Stimulated activated CD8-positive, alpha-beta memory T cell treated with anti-CD3 and anti-CD28 coated beads, Interleukin-4, amount 100 ng/mL, for 1 hour (primary cell): ENCODE measurements at places on chromosomes 1 and 21.

GRCh38 chr1:85230305-85230977, 29.0 kb downstream of the C1orf52 start:
- no peak for DNase-seq

GRCh38 chr1:159266832-159267231, 35.3 kb upstream of the FCER1A start:
- no peak for DNase-seq

- DNase-seq = no peak
These were observed 119.1 kb upstream of the JUN start for GRCh38 chr1:58902830-58903513.

DNA sequence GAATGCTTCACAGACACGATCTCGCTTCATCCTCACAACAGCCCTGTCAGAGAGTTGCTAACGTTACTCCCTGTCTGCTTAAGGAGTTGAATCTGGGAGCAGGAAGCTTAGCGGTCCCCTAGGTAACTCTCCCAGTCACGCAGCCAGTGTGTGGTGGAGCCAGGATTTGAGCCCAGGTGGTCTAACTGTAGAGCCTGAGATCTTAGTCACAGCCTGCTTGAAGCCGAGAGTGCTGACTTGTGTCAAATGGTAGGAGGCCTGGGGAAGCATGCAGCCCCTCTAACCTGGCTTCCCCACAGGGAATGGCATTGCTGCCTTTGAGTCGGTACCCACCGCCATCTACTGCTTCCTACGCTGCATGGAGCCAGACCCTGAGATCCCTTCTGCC, 4.1 kb downstream of the ADPRS start:
- DNase-seq = no peak

GRCh38 chr1:165592945-165593823, 37.9 kb upstream of the MGST3 start:
- peak; percentile 57 for DNase-seq

DNA sequence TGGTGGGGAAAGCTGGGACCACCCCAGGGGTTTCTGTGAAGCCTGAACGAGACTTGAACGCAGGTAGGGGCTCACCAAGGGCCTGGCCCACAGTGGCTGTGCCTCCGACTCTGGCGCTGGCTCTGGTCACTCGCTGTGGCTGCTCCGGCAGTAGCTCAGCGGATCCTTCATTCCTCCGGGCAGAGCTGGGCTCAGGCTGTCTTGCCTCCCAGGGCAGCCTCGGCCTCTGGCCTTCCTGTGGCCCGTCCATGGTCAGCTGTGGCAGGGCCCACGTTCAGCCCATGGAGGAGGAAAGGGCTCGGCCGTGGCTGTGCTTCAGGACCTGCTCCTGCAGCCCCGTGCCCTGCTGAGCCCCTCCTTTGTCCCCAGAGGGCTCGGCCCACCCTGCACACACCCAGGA, 162.9 kb upstream of the C1orf174 start:
- DNase-seq = no peak

DNA sequence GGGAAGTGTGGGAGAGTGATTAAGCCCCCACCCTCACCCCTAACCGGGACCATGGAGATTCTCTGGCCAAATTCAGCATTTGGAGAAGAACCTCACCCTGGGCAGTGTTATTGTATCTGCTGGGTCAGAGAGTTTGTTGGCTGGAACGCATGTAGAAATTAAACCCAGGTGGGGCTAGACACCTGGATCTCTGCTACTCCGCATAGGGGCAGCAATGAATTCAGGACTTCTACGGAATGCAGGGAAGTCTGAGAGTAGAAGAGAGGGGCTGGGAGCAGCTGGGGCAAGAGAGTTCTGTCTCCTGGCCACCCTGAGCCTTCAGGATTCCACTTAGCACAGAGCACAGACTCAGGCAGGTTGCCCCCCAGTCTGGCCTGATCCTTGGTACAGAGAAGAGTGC, 3.6 kb upstream of the CRABP2 start:
- no peak for DNase-seq

DNA sequence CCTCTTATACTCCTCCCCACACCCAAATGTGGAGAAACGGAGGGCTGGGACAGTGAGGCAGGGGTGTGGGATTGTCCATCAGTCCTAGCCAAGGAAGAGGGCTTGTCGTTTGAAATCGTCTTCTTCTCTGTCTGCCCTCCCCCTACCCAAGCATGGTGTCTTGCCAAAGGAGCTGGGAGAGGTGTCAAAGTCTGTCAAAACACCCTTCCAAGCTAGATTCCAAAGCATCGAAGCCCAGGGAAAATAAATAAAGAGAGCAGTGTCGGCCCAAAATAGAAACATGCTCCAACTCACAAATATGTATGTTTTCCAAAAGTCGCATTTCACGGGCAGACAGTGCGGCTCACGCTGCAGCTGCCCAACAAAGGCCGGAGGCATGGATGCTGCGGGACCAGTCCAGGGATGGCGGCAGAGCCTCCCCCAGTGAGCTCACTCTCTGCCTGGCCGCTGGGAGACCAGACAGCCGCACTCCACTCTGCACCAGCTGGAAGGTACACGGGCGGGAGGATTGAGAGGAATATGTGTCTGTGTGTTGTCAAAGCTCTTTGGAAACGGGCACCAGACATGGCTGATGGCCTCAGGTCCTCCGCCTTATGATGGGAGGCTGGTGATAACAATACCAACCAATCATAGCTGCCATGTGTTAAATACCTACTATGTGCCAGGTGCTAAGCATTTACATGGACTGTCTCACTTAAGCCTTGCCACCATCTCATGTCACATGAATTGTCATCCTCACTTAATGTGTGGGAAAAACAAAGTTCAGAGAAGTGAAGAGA, 3.9 kb downstream of the DISP3 start:
- DNase-seq = no peak

DNA sequence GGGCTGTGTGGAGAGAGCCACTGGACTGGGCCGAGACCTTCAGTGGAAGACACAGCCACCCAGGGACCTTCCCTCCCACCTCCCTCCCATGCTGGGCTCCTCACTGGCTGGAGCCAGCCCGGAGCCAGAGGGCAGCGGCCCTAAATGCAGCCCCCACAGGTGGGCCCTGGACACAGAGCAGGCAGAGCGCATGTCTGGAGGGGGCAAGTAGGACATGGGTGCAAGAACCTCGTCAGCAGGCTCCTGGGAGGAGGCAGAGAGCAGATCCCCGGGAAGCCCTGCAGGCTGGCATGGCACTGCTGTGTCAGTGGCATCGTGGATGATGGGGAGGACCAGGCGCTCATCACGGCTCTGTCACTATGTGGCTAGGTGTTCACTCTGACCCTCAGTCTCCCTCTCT, 45.7 kb downstream of the DMRTB1 start:
- no peak for DNase-seq

- no peak for DNase-seq
These were observed 1.7 kb downstream of the CFAP74 start for GRCh38 chr1:2001773-2002411.

GRCh38 chr1:3372317-3372716, 82.1 kb upstream of the ARHGEF16 start:
- DNase-seq = no peak

- no peak for DNase-seq
These were observed 911 bp downstream of the GNB1 start for GRCh38 chr1:1889847-1890505.

- DNase-seq = no peak
These were observed 61.1 kb upstream of the IRF2BP2 start for GRCh38 chr1:234670967-234671626.

DNA sequence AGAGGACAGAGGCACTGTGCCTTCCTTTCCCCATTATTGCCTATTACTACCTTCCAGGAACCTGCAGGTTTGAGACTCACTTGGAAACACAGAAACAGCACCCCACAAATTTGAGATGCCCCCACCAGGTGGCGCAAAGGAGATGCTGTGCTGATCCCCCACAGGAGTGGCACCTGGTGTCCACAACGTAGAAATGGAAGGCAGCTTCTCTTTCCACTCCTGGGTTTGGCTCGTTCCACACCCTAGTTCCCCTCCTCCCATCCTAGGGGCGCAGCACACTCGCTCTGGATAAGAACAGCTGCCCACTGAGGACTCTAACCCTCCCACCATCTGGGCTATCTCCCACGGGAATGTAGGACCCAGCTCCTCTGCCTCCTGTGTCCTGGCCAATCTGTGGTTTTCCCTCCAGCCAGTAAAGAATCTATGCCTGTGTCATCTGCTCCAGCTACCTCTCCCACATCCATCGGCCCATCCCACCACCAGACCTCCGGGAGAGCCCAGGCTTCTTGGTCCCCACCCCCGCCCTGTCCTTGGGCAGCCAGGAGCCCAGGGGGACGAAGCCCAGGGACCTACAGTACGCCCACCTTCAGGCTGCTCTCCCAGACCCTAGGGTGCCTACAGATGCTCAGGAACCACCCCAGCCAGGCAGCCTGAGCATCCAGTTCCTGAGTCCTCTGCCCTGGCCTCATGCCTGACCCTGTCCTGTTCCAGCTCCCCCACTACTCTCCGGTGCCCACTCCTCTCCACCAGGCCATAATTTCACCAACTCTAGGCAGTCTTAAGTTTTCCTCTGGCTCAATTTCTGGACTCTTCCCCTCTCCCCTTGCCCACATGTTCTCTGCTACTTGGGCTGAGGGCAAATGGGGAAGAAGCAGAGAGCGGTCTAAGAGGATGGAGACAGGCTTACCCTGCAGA, 549 bp downstream of the THBS3 start:
- DNase-seq = peak; percentile 91

DNA sequence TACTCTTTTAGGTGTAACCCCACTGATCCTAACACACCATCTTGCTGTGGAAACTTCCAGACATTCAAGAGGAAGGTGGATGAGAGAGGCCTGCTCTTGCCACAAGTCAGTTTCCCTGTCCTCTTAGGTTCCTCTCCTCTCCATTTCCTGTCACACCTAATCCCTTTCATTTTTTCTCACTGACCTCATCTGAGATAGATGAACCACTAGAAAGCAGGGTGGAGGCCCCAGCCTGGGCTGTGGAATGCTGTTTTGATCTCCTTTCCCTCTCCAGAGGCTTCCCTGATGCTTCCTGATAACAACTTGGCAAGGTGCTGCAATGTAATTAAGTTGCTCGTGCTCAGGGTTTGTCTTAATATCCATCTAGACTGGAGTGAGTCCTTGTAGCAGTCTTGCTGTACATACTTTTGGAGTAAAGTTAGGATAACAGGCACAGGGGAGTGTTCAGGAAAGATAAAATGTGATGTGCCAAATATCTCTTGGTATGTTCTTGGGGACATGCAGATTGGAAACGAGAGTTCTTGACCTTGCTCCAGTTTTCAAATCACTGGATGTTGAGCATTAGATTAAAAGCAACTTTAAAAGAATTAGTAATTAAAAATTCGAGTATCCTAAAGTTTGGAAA, 11.2 kb downstream of the LRRC42 start:
- DNase-seq = no peak
